CD8-positive, alpha-beta memory T cell (primary cell): ENCODE measurements at places on chromosomes 7 and 10. TPM values are rescaled to one million over a fixed set of nuclear protein-coding genes. Genes with fewer than 3 reads are reported as not detected.

Gene FOXK1
- 38.4 TPM for total RNA-seq

- H3K27ac ChIP-seq, result no peak overlapping the region
- H3K4me1 ChIP-seq, result peaks cover 5% of the 10 kb centered on the region
- peak overlapping the region; percentile 4 for H3K4me3 ChIP-seq
- DNase-seq, result no peak
These were observed 168.4 kb downstream of the AMPH start for GRCh38 chr7:38462819-38463218.

DNA sequence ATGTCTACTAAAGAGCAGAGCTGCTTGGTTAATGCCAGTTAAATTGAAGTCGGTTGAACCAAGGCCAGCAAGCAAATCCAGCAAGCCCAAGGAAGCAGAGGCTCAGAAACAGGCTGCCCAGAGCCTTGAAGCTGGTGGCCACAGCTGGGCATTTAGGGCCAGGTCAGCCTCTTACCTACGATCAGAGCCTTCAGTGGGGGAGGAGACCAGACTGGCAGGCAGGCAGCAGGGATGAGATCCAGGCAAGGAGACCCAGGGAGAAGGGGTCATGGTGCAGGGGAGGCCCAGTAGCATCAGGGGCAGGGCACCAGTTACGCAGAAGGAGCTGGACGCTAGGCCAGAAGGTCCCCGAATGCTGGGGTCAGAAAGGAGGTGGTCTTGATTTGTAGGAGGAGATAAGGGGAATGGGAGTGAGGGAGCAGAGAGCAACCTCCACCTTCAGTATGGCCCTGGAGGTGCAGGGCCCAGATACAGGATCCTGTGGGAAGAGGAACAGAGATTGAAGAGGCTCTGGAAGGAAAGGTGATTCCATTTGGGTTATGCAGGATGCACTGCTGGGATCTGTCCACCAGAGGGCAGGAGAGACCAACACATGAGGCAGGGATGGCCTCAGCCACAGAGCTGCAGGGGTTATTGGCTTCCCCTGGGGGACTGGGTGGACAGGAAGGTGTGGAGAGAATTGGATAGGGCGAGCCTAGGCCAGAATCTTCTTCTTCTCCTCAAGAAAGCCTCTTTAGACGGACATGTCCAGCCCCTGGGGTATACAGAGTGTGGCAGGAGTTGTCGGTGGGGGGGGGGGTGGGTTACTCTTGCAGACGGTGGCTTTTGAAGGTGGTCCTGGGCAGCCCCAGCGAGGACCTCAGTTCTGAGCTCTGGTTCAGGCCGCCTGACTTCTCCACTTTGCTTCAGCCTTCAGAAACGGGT, 132.6 kb upstream of the PODXL start:
- H3K27me3 ChIP-seq, result peaks cover 5% of the 10 kb centered on the region
- H3K4me1 ChIP-seq, result no peaks in the 10 kb centered on the region
- peak; percentile 15 for DNase-seq
- H3K4me3 ChIP-seq, result no peak overlapping the region
- H3K36me3 ChIP-seq, result no peaks in the 10 kb centered on the region

- H3K27me3 ChIP-seq, result no peaks in the 10 kb centered on the region
- H3K4me1 ChIP-seq, result no peaks in the 10 kb centered on the region
- H3K27ac ChIP-seq, result no peak overlapping the region
- H3K36me3 ChIP-seq, result peaks cover 16% of the 10 kb centered on the region
- no peak for DNase-seq
These were observed 27.6 kb downstream of the PFKFB3 start for GRCh38 chr10:6230315-6230714.

GRCh38 chr7:120703585-120704240, 154.2 kb downstream of the TSPAN12 start:
- H3K36me3 ChIP-seq, result no peaks in the 10 kb centered on the region
- DNase-seq, result no peak
- H3K4me1 ChIP-seq, result no peaks in the 10 kb centered on the region
- H3K4me3 ChIP-seq, result no peak overlapping the region
- no peaks in the 10 kb centered on the region for H3K27me3 ChIP-seq

- no peaks in the 10 kb centered on the region for H3K27me3 ChIP-seq
- H3K36me3 ChIP-seq, result no peaks in the 10 kb centered on the region
- no peak overlapping the region for H3K27ac ChIP-seq
- peaks cover 23% of the 10 kb centered on the region for H3K4me1 ChIP-seq
- H3K4me3 ChIP-seq, result no peak overlapping the region
These were observed 123.6 kb downstream of the UBE2H start for GRCh38 chr7:129828989-129829736.
